ENCODE measurements at places on chromosomes 5 and 9.

- DNase-seq, result no peak
Observed at GRCh38 chr9:105890046-105890822, 195.9 kb downstream of the TMEM38B start.

DNA sequence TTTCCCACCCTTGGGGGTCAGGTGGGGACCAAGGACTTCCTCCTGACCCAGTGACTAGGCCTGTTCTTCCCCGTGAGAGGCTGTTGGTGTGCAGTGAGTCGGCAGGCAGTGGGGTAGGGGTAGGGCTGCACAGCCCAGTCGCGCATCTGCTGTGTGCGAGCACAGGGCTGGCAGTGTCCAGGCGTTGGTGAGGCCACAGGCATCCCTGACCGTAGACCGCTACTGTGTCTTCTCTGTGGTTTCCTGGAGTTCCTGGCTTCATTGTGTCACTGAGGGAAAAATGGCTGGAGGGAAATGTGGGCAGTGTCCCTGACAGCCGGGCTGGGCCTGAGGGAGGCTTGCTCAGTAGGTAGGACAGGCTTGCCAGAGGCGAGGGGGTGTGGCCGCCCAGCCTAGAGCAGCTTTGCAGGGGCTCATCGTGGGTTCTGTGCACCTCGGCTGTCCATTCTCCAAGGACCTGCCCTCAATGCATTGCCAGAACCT lies 95.4 kb downstream of the CACNA1B start:
- no peak for DNase-seq

DNA sequence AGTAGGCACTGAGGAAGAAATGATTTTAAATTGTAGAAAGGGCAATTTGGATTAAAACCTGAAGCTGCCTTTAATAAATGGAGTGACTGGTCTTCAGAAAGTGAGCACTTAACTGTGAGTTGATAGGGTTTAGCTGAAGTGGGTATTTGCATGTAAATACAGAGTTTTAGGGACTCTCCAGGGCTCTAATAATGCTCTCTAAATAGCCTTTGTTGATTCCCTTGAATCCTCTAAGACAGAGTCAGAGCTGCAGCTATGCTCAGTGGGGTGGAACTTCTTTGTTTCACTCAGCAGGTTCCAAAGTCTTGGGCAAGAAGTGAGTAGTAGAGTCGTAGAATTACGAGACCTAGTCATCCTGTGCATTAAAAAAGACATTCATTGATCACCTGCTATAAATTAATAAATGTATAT lies 21.4 kb downstream of the GLRA1 start:
- no peak for DNase-seq

- no peak for DNase-seq
Observed at GRCh38 chr5:170151097-170151831, 45.6 kb downstream of the FOXI1 start.

DNA sequence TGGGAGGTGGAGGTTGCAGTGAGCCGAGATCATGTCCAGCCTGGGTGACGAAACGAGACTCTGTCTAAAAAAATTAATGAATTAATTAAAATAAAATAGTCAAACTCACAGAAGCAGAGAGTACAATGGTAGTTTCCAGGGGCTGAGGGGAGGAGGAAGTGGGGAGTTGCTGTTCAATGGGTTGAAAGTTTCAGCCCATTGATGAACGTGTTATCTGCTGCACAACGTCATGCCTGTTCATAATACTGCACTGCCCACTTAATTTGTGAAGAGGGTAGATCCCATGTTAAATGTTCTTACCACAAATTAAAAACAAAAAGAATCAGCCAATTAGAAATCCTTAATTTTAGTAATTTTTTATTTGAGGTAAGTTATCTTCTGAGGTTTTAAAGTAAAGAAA lies 16.4 kb upstream of the RUFY1 start:
- no peak for DNase-seq

DNA sequence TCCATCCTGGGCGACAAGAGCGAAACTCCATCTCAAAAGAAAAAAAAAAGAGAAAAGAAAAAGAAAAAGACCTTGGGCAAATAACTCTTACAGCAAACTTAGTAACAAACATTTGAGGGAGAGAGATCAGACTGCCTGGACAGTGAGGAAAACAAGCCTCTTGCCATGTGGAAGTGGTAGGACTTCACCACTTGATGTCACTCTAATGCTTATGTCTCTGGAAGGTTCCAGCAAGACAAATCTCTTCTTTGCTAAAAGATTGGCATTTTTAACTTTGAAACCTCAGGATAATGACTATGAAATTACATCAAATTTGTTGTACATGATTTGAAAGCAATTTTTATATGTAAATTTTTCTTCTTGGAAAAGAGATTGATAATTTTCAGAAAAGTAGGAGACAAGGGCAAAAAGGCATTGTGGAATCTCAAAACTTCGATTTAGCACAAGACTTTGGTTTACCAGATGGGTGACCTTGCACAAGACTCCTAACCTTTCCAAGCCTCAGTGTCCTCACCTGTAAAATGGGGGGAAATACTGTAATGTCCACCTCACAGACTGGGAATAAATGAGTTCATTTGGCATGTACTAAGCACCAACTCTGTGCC lies 5.4 kb downstream of the ACTL7B start:
- no peak for DNase-seq

GRCh38 chr9:106911951-106912350 lies 49.0 kb downstream of the ZNF462 start:
- no peak for DNase-seq

- DNase-seq, result no peak
Observed at GRCh38 chr5:132457371-132458225, 33.0 kb downstream of the IRF1 start.

GRCh38 chr5:175444060-175444904 lies at the start of gene DRD1:
DRD1 (minus strand) TSS chr5:175444182; CDS start chr5:175443099, 1,083 bp downstream.
- DNase-seq, result peak; percentile 27

- DNase-seq, result no peak
Observed at GRCh38 chr5:68447136-68447929, 231.8 kb downstream of the PIK3R1 start.

- no peak for DNase-seq
Observed at GRCh38 chr5:14465116-14465515, 116.5 kb upstream of the OTULINL start.

DNA sequence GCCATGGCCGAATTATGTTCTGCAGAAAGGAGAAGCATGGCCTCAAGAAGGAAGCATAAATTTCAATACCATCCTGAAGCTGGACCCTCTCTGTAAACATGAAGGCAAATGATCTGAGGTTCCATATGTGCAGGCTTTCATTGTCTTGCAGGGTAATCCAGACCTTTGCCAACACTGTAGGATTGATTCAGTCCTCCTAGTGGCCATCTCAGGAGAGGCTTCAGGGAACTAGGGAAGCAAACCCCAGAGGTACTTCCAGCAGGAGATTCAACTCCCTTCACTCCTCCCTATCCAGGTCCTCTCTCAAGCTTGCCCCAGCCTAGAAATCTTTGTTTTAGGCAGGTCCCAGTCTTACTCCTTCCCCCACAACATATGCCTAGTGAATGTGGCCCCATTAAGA lies 99.3 kb upstream of the HCN1 start:
- DNase-seq, result no peak

- no peak for DNase-seq
Observed at GRCh38 chr5:174086751-174087150, 41.2 kb downstream of the NSG2 start.

- no peak for DNase-seq
Observed at GRCh38 chr9:8085986-8086385, 286.4 kb upstream of the DMAC1 start.

DNA sequence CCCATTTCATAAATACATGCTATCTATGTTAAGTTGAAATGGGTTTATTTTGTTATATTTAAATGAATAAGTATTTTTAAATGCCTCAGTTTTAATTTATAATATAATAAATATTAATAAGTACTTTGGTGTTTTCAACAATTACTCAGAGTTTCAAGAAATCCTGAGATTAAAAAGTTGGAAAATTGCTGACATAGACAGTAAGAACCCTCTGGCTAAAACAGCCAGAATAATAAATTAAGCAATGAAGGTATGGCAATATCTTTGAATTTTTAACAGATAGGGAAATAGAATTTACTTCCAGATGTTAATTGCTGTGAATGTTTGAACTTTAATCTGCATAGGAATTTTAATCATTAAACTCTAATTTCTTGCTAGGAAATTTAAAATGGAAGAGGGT lies 83.6 kb downstream of the ZNF622 start:
- DNase-seq, result no peak

DNA sequence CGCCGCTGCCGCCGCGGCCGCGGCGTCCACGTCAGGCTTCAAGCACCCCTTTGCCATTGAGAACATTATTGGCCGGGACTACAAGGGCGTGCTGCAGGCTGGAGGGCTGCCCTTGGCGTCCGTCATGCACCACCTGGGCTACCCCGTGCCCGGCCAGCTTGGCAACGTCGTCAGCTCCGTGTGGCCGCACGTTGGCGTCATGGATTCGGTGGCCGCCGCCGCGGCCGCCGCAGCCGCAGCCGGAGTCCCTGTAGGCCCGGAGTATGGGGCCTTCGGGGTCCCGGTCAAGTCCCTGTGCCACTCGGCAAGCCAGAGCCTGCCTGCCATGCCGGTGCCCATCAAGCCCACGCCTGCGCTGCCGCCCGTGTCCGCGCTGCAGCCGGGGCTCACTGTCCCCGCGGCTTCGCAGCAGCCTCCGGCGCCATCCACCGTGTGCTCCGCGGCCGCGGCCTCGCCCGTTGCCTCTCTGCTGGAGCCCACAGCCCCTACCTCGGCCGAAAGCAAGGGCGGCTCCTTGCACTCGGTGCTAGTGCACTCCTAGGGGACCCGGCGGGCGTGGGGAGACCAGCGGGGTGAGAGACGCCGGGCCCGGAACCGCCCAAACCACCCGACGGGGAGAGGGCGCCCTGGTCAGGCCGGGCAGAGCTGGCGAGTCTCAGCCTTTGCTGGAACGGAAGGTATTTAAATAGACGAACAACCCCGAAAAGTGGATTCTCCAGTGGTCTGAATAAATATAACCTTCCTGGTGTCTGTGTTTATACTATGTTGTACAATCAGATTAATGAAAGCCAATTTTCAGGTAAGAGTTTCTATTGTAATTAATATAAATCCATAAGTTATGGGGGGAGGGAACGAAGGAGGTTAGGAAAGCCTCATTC lies 1.2 kb downstream of the FOXB2 start:
- DNase-seq, result no peak

- DNase-seq, result no peak
Observed at GRCh38 chr5:133142782-133143181, 91.0 kb downstream of the HSPA4 start.

GRCh38 chr5:55926476-55926875 lies 68.3 kb downstream of the IL6ST start:
- DNase-seq, result no peak

DNA sequence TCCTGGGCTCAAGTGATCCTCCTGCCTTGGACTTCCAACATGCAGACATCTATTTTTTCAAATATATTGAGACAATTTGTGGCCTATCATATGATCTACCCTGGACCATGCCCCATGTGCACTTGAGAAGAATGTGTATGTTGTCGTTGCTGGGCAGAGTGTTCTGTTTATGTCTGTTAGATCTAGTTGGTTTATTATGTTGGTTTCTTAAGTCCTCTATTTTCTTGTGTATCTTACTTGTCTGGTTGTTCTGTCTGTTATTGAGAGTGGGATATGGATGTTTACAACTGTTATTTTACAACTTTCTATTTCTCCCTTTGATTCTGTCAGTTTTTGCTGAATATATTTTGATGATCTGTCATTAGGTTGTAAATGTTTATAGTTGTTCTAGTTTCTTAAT lies 10.2 kb upstream of the TMEM171 start:
- no peak for DNase-seq

GRCh38 chr9:38372762-38373619 lies 19.5 kb upstream of the ALDH1B1 start:
- no peak for DNase-seq

- DNase-seq, result no peak
Observed at GRCh38 chr9:114097613-114098020, 1.5 kb downstream of the KIF12 start.

DNA sequence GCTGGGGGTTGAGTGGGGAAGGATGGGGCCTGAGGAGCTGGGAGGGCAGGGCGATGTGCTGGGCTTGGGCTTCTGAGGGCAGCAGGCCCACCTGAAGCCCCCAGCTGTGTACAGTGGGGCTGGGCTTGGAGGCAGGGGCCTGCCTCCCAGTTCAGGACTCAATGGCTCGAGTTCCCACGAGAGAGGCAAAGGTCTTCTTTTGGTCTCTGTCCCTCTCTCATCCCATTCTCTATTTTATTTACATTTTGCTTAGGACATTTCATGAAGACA lies 180.6 kb downstream of the MACROH2A1 start:
- no peak for DNase-seq

GRCh38 chr5:140038373-140038957 lies 4.6 kb downstream of the NRG2 start:
- no peak for DNase-seq

DNA sequence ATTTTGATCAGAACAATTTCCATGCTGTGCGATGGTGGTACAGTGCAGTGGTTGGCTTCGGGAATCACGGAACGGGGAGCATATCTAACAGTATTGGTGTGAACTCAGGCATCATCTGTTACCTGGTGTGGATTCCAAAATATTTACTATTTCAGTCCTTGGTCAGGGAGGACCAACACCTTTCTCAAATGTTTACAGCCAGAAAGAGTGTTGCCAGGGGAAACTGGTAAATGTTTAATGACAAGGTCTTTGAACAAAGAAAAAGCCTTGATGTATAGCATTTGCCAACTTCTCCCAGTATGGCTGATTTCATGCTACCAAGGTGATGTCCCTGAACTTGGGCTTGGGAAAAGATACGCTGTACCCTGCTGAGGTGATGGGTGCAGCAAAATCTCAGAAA lies 145.6 kb upstream of the POC5 start:
- DNase-seq, result no peak

DNA sequence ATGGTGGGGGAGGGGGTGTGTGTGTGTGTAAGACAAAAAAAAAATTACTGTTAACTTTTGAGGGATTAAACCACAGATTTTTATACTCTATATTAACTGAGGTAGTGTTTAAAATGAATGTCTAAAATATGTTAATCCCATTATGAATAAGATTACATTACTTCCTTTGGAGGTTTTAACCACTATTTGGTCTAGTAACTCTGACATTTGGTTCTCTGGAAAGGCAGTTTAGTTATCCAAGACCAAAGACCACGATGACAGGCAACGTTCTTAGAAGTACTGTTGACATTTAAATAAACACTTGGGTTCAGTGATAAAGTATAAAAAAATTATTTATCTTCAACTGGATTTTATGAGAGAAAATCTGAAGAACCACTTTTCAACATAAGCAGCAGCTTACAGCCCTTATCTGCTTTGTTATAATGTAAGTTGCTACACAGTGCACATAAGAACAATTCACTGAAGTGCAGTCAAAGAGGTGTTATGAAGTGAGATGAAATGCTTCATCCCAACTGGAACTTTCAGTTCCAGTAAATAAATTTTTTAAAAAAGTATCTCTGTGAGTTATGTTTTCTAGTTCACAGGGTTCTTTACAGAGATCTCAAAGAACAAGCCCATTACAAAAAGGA lies 94.5 kb downstream of the OSMR start:
- DNase-seq, result no peak

GRCh38 chr5:67693956-67694809 lies 497.6 kb upstream of the CD180 start:
- DNase-seq, result no peak
